ENCODE measurements at places on chromosomes 6 and 20. TPM values are rescaled to one million over a fixed set of nuclear protein-coding genes. Genes with fewer than 3 reads are reported as not detected.

- H3K27me3 ChIP-seq: no peaks in the 10 kb centered on the region
- H3K4me3 ChIP-seq: no peak overlapping the region
- no peaks in the 10 kb centered on the region for H3K36me3 ChIP-seq
Observed at GRCh38 chr6:116449565-116449964, 11.6 kb upstream of the CALHM6 start.

- no peaks in the 10 kb centered on the region for H3K27me3 ChIP-seq
- DNase-seq: no peak
- peaks cover 4% of the 10 kb centered on the region for H3K4me1 ChIP-seq
Observed at GRCh38 chr6:16355699-16356446, 117.5 kb downstream of the GMPR start.

DNA sequence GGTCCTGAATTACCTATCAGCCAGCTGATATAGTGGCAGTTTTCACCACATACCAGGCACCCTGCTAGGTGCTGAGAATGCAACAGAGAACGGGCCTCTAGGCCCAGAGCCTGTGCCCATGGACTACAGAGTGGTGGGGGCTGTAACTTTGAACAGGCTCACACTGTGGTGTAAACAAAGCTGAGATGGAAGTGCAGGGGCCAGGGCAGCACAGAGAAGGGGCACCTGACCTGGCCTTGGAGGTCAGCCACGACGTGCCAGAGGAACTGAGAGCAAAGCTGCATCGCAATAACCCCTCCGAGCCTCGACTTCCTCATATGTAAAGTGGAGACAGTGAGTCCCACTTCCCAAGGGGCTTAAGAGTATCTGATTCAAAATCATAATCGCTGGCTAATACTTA lies 105.8 kb downstream of the MAFB start:
- H3K4me1 ChIP-seq: no peaks in the 10 kb centered on the region
- DNase-seq: no peak
- H3K4me3 ChIP-seq: no peak overlapping the region
- no peaks in the 10 kb centered on the region for H3K36me3 ChIP-seq
- no peak overlapping the region for H3K27ac ChIP-seq

DNA sequence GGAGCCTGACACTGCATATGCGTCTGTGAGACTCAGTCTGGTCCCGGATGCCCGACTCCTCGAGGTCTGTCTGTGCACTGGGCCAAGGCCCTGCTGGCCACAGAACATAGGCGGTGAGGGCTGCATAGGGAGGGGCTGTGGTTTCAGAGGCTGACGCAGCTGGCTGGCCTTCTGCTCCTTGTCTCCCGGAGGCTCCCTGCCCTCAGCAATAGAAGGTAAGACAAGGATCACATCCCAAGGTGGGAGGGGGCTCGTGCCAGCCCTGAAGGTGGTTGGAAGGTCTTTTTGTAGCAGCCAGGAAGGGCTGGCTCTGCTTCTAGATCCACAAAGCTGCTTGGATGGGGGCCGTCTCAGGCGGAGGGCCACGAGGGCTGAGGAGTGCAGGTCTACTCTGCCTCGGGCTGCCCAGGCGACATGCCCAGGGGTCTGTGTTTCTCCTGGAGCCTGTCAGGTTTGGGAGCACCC lies 239.8 kb upstream of the SULF2 start:
- no peaks in the 10 kb centered on the region for H3K36me3 ChIP-seq
- DNase-seq: no peak
- peaks cover 5% of the 10 kb centered on the region for H3K27me3 ChIP-seq
- H3K4me3 ChIP-seq: no peak overlapping the region
- H3K4me1 ChIP-seq: peaks cover 4% of the 10 kb centered on the region

GRCh38 chr6:105667056-105667455 lies 264.2 kb upstream of the PREP start:
- no peaks in the 10 kb centered on the region for H3K27me3 ChIP-seq
- H3K36me3 ChIP-seq: no peaks in the 10 kb centered on the region
- H3K4me1 ChIP-seq: no peaks in the 10 kb centered on the region
- no peak overlapping the region for H3K27ac ChIP-seq
- H3K4me3 ChIP-seq: no peak overlapping the region

Gene PROKR2
- 2.3 TPM for total RNA-seq

Gene OPRM1
- total RNA-seq: not detected

Gene PRSS35
- total RNA-seq: 42.2 TPM

DNA sequence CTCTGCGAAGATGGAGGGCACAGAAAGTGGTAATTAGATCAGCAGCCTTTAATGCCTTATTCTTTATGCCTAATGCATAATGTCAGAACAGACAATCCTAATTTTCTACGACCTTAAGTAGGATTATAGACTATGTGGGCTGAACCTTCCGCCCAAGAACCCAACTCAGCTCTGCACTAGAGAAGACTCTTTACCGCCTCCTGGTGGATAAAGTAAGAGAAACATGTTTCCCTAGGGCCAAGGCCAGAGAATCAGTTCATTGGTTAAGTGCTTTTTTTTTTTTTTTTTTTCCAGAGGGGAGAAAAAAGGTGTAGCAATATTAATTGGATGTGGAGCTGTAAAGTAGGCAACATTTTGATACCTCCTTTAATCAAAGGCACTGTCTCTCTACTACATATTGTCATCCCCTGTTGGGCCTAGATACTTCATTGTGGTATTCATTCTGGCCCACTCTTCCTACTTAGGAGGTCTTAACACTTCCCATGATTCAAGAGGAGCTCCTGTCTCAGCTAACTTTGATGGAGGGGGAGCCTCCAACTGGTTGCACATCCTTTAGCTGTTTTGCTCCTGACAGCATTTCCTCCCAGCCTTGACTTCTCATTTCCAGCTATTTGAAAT lies 124.9 kb upstream of the NRN1 start:
- H3K36me3 ChIP-seq: no peaks in the 10 kb centered on the region
- H3K4me1 ChIP-seq: no peaks in the 10 kb centered on the region
- no peak overlapping the region for H3K4me3 ChIP-seq
- peaks cover 40% of the 10 kb centered on the region for H3K27me3 ChIP-seq
- DNase-seq: no peak

Gene IER3
- 136 TPM for total RNA-seq
